Muscle of leg (tissue), 16 donors: ENCODE measurements at places on chromosomes 3 and 15. TPM values are rescaled to one million over a fixed set of nuclear protein-coding genes. Genes with fewer than 3 reads are reported as not detected.

- no peak for DNase-seq
Observed at GRCh38 chr15:56076640-56077039, 83.2 kb upstream of the NEDD4 start.

GRCh38 chr15:77649017-77649416, 16.3 kb upstream of the LINGO1 start:
- no peak for DNase-seq

GRCh38 chr15:100704281-100705055, 102.1 kb downstream of the ASB7 start:
- no peak for DNase-seq

DNA sequence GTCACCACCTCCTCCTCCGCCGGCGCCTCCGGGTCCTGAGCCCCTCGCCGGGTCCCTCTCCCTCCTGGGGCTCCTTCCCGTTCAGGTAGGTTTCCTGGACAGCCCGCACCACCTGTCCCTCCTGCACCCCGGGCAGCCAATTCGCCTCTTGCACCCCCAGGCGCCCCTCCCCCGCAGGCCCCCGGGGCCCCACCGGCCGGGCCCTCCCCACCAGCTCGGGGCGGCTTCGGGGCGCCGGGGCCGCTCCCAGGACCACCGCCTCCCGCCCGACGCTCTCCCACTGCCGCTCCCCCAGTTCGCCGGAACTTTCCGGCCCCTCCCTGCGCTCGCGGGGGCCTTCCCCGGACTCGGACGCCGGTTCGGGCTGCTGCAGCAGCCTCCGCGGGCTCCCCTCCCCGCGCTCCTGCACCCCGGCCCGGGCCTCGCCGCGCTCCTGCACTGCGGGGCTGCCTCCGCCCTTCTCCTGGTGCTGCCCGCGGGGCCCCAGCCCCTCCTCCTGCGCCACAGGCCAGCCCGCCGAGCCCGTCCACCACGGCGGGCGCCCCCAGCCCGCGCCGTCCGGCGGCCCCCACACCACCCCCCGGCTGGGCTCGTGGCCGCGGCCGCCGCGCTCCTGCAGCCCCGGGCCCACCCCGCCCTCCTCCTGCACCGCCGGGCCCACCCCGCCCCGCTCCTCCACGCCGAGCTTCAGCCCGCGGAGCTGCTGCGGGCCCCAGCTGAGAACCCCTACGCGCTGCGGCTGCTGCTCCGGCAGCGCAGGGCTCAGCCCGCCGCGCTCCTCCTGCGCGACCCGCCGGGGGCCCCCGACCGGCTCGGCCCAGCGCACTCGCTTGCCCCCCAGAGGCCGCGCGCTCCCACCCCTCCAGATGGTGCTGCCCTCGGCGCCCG, 587 bp upstream of the TNK2 start:
- DNase-seq: peak; percentile 31

DNA sequence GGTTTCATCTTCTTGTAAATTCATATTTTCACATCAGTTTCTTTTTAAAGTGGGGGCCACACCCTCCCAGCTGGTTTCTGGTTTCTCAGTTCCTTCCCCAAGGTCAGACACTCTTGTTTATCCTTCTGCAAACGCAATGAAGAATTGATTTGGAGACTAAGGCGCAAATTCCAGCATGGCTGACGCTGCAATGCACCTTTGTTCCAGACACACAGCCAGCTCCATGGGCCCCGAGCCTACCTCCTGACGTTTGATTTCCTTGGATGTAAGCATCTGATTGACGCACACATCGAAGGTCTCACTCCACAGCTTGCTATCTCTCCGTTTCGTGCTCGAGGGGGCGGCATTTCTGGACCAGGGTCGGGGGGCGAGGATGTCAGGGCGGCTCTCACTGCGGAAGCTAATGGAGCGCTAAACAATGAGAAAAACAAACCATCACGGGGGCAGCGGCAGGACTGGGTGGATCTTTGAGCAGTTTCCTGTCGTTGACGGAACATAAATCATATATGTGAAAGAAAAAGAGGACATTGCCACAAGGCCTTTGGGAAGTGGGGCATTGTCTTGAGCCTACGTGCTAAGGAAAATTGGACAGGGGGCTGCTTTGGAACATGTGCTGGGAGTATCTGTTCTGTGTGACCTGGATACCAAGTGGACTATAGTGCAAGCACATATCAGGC, 46.9 kb downstream of the ARHGEF3 start:
- DNase-seq: peak; percentile 42

DNA sequence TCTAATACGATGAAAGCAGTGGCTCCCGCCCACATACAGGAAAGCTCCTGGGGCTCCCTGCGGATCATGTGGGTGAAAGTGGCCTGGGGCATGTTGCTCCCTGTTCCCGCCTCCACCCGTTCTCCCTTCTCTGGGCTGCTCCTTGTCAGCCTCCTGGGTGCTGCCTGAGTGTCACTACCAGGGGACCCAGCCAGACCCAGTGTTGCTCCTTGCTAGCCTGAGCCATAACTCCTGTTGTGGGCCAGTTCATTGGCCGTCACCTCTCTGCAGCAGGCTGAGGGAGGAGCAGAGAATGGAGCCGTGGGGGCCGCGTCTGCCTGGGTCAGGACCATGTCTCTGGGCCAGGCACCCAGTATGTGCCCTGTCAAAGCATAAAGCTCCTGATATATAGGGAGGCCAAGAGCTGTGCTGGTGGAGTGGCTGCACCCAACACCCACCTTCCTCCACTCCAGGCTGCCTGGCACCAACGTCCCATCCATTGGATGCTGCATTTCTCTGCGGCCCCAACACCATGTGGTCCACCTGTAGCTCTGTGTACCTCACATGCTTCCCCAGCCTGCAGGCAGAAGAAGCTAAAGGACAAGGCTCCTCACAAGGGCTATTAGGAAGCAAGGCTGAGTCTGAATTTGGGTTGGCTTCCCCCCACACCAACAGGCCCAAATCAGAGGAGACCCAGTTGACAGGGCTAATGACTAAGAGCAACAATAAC, 40.5 kb downstream of the KLF13 start:
- no peak for DNase-seq

DNA sequence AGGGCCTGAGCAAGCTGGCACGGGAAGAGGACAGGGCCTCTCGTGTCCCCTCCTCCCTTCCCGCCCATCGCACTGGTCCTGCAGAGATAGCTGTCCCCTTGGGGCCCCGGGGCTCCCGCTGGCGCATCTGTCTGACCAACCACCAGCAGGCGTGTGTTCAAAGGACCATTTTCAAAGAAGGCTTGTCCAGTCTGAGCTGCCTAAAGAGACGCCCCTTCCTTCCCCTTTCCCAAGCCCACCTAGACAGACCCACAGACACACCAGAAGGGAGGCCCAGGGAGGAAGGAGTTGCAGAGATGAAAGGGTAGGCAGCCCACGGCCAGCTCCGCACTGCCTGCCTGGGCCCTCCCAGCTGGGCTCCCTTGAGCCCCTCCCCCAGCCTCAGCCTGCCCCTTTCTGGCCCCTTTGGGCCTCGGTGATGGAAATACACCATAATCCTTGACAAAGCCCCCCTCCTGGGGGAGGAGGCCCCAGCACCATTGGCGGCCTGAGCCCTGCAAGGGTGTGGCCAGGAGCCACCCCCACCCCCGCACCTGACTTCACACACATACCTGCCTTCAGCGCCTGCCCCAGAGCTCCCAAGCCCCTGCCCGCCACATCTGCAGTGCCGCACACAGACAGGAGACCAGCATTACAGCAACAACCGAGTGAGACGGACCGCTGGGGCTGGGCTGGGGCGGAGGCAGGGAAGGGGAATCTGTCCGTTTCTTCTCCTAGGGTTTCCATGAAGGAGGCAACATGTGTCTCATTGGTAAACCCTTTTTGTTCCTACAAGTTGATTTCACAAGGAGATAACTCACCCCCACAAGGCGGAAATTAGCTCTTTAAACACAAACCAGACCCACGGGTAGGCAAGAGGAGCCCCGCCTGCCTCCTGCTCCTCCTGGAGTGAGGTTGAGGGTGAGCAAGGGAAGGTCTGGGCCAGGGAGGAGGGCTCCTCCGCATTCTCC, at the start of gene STRA6:
STRA6 (minus strand) TSS at position 336 of the 950 bp plus-strand sequence. CDS start 520 bp downstream, outside the sequence.
- no peak for DNase-seq

- no peak for DNase-seq
Observed at GRCh38 chr3:45942051-45942825, 1.0 kb upstream of the CXCR6 start.

DNA sequence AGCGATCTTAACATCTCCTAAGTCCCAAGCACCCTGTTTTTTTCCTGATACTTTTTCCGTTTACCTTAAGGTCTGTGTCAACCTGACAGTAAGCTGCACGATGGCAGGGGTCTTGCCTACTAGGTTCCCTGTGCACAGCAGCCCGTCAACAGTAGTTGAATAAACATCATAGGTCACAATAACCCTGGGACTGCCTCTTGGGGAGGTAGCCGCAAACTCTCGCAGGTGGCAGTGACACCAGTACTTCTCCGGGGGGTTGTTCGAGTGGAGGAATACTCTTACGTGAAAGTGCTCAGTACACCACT, 365 bp upstream of the PDCD6IP start:
- no peak for DNase-seq

GRCh38 chr3:187098923-187099512, 40.3 kb downstream of the RPL39L start:
- no peak for DNase-seq

ELL3 gene
- total RNA-seq: 2.3 TPM

DAZL gene
- not detected for total RNA-seq

ARHGEF26 gene
- total RNA-seq: 13.3 TPM

GNB4 gene
- total RNA-seq: 43.8 TPM
